ENCODE measurements at places on chromosomes 3 and 15. TPM values are rescaled to one million over a fixed set of nuclear protein-coding genes. Genes with fewer than 3 reads are reported as not detected.

The AGTR1 gene
- polyA plus RNA-seq, result 2.3 TPM

The SELENOS gene
- 148 TPM for polyA plus RNA-seq

The NUP210 gene
- polyA plus RNA-seq, result 0.81 TPM

The HEMK1 gene
- 13.9 TPM for polyA plus RNA-seq

- DNase-seq, result peak; percentile 20
Observed at GRCh38 chr15:69536726-69537512, 84.3 kb downstream of the RPLP1 start.

DNA sequence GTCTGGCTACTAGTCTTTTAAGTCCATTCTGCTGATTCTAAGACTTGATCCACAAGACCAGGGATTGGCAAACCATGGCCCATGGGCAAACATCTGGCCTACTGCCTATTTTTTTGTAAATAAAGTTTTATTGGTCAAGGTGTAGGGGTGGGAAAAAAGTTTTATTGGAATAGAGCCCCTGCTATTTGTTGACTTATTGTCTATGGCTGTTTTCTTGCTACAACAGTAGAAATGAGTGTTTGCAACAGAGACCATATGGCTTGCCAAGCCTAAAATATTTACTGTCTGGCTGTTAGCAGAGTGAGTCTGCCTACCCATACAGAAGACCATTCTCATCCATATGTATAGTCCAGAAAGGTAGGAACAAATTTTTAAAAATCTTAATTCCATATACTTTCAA, 106.4 kb downstream of the PTPRG start:
- no peak for DNase-seq

DNA sequence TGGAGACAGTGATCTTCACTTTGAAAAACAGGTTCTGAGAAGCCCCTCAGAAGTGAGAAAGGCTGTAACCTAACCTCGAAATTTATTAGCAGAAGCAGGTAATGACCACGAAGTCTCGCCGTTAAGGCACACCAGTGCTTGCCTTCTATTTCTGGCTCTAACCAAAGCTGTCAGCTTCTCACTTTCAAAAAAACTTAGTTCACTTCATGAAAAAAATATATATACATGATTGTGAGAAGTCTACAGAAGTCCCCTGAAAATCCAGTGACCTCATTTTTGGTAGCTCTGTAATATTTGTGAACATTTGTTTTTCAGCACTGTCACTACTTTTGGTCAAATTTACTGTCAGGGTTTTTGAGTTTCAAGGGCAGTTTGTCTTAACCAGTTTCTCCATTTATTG, 19.1 kb upstream of the AKAP13 start:
- no peak for DNase-seq

DNA sequence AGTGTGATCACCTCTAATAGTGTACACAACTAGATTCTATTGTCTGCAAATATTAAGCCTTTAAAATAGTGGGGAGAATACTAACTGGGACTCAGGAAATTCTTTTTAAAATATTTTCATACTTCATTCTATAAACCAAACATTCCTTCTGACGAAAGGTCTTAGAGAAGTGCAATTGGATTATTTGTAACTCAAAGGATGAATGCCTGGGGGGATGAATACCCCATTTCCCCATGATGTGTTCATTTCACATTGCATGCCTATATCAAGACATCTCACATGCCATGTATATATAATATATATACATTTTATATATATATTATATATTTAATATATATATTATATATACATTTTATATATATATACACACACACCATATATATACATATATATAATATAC, 189.9 kb downstream of the VGLL3 start:
- no peak for DNase-seq

Data from small intestine (tissue), 16 donors.